ENCODE measurements at places on chromosomes 2 and 18. TPM values are rescaled to one million over a fixed set of nuclear protein-coding genes. Genes with fewer than 3 reads are reported as not detected.

Gene STK36
- total RNA-seq = 45.3 TPM

Gene EFHD1
- total RNA-seq = not detected

Gene ANO7
- not detected for total RNA-seq

Gene UGT1A10
- total RNA-seq = not detected

Gene TCF4
- total RNA-seq = 34.9 TPM

Gene MDH1B
- 0.53 TPM for total RNA-seq

Gene UGT1A1
- total RNA-seq = not detected

Gene SATB2
- total RNA-seq = 1.2 TPM

Gene CNTNAP5
- not detected for total RNA-seq

Gene PREB
- 70.1 TPM for total RNA-seq

Gene GALR1
- not detected for total RNA-seq

Gene SP140L
- 23.4 TPM for total RNA-seq

Gene MAP2
- 26.2 TPM for total RNA-seq

Gene SLC23A3
- not detected for total RNA-seq
